Mesothelial cell of epicardium (in vitro differentiated cells): ENCODE measurements at places on chromosomes 12 and 14.

DNA sequence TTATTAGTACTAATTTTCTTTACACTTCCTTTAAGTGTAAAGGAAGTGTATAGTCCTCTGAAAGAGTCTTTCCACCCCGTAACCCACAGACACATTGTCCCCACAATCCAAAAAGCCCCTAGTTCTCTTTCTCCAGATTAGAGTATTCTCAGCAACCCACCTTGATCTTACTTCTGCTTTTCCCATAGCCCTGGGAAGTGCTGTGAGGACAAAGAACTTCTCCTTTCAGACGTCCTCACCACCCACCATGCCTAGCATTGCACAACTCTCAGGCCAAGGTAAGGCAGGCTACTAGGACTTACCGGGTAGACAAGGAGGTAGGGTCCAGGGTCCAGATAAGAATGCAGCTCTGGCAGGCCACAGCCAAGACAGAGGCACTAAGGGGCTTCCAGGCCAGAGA is 7.4 kb downstream of the AAAS start:
- no peak for DNase-seq

DNA sequence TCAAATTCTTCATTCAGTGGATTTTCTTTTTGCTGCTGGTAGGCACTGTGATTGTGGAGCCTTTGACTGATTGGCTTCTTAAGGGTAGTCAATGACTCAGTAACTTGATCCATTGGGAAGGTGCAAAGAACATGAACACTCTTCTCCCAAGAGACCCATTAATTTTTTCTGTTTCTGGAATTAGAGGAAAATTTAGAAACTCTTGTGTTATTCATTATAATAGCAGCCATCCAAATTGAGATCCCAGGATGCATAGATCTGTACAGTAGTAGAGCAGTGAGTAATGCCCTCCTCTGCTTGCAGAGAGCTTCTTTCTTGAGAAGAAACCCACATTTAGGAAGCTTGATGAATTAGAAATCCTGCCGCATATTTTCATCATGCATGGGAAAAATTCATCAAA is 63.9 kb downstream of the MYRFL start:
- no peak for DNase-seq

DNA sequence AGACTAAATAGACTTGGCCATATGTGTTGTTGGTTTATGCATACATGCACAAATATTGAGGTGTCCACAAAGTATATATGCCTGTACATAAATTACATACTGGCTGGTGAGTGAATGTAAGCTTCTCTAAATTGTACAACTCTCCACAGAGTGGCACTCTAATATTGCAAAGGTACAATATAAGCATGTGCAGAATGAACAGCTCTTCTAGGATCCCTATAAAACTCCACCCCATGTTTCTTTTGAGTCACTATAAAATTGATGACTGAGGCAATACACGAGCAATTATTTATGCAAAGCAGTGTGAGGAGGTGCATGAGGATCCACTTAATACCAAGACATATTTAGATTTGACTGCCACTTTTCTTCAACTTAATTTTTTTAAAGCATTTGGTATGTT is 172.2 kb downstream of the NAV3 start:
- no peak for DNase-seq

DNA sequence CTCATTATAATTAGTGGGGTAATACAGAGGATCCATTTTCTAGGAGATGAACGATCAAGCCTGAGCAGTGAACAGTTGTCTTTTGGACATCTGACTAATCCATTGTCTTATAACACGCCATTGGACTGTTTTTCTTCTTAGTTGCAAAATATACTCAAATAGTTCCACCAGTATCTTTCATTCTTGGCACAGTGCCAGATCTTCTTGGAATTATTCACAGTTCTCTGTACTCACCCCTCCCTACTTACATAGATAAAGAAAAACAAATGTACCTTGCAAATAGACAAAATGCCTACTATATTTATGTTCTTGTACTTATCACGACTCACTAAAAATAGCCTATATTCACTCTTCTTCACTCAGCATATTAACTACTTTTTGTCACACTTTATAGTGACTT is 3.8 kb downstream of the CBLN3 start:
- no peak for DNase-seq

GRCh38 chr14:77613201-77613600 is 3.2 kb downstream of the SPTLC2 start:
- DNase-seq: no peak

- no peak for DNase-seq
These were observed 287.6 kb upstream of the PWP1 start for GRCh38 chr12:107397890-107398500.

DNA sequence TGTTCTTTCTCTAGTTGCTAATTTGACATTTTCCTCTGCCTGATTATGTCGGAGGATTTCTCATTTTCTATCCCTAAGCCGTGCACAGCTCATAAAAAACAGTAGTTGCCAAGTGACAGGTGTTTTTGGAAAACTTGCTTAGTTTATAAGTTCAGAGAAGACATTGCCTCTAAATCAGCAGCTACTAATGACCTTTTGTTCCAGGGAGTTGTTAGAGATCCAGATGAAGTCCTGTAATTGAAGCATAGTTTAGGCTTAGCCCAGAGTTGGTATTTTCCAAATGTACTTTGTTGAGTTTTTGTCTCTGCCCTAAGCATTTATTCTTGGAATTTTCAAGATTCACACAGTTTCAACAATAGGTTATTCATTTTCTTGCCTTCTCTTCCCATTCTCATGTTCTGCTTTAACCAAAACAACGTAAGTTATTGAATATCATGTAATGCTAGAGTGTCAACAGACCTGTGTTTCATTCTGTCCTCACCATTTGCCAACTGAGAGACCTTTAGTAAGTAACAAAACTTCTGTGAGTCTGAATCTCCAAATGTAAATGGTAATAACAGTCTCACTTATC is 110.0 kb upstream of the SLCO1C1 start:
- no peak for DNase-seq

- no peak for DNase-seq
These were observed 923.4 kb downstream of the NRXN3 start for GRCh38 chr14:79093531-79093930.

GRCh38 chr12:14995583-14996425 is 23.0 kb downstream of the PDE6H start:
- no peak for DNase-seq

- DNase-seq: no peak
These were observed 948.4 kb upstream of the ATXN7L3B start for GRCh38 chr12:73589220-73589619.

GRCh38 chr14:31080484-31080883 is 54.3 kb upstream of the STRN3 start:
- no peak for DNase-seq

- DNase-seq: no peak
These were observed 130.8 kb upstream of the PLEKHG7 start for GRCh38 chr12:92571844-92572543.

DNA sequence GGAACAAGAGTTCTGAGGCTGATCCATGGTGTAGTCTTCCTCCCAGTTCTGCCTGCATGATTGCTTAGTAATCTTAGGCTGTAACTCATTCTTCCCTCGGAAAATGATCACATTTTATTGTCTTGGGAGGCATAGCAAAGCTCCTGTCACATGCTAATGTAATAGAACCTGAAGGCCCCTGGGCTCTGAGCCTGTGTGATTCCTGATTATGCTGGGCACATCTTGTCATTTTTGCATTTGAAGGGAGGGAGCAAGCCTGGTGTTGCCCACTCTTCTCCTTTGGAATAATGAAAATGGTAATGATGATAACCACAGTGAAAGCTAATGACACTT is 215.4 kb downstream of the MSRB3 start:
- no peak for DNase-seq

GRCh38 chr14:39426605-39427004 is 5.6 kb downstream of the FBXO33 start:
- no peak for DNase-seq

- DNase-seq: no peak
These were observed at the start of gene ANKLE2 for GRCh38 chr12:132761032-132761920. ANKLE2 (minus strand) TSS chr12:132761832; CDS start chr12:132761798, 34 bp downstream.

GRCh38 chr14:84987042-84987441 is 542.9 kb upstream of the FLRT2 start:
- DNase-seq: no peak

GRCh38 chr12:78483767-78484315 is 380.7 kb upstream of the SYT1 start:
- no peak for DNase-seq

DNA sequence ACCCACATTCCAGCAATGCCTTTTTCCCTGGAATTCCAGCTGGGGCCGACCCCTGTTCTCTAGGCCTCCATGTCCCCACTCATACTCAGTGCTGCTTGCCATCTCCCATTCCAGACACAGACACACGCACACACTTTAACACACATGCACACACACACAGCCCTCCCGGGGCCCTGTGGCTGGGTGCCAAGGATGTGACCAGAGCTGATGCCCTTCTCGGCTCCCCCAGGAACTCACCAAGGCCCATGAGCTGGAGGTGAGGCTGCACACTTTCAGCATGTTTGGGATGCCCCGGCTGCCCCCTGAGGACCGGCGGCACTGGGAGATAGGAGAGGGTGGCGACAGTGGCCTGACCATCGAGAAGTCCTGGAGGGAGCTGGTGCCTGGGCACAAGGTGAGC is 4.3 kb downstream of the PLEKHG6 start:
- no peak for DNase-seq

- no peak for DNase-seq
These were observed 28.6 kb downstream of the PACS2 start for GRCh38 chr14:105343194-105343593.

- no peak for DNase-seq
These were observed 129.2 kb upstream of the EVL start for GRCh38 chr14:99936056-99936455.

- DNase-seq: no peak
These were observed 363.1 kb downstream of the EGLN3 start for GRCh38 chr14:33587791-33588190.

- DNase-seq: no peak
These were observed 183.4 kb downstream of the TTC7B start for GRCh38 chr14:90632871-90633270.

DNA sequence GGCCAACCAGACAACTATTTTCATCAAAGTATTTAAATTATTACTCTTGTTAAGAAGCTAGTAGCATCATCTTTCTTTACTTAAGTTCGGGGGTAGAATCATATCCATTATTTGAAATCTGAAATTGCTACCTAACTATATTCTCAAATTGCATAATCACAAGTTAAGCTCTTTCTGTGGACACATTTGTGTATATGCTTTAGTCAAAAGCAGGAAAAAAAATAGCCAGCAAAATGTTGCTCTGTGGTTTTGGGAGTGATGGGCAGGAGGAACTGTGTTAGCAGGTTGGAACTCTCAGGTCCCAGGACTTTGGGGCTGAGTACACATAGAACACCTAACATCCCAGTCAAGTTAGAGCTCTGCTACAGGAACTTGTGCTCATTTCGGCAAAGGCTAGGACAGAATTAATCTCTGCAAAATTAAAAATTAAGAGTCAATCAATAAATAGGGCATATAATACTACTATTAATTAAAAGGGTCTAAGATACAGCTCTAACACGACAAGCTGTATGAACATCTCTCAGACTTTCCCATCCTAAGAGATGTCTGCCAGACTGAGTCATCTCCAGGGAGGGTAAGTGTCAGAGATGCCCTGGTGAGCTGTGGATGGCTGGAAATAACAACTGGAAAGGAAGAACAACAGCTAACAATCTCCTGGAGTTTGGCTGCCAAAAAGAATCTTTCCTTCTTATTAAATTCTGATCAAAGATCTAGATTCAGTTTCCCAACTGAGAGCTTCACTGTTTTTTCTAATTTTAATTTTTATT is 203.5 kb upstream of the GZMB start:
- no peak for DNase-seq

DNA sequence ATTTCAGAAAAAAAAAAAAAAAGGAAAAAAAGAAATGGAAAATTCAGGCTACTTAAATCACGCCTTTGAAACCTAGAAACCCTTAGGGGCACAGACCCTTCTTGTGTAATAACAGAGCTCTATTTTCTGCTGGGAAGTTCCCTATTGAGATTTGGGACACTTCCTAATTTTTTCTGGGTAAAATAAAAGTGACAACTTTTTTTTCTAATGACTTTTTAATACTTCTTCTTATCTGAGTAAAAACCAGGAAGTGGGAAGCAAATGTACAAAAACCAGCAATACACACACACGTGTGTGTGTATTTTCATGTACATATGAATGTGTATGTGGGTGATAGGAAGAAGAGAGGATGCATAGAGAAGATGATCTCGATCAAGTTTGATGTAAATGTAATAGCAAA is 35.8 kb downstream of the ETV6 start:
- no peak for DNase-seq

GRCh38 chr12:11723993-11724392 is 74.5 kb downstream of the ETV6 start:
- DNase-seq: no peak

DNA sequence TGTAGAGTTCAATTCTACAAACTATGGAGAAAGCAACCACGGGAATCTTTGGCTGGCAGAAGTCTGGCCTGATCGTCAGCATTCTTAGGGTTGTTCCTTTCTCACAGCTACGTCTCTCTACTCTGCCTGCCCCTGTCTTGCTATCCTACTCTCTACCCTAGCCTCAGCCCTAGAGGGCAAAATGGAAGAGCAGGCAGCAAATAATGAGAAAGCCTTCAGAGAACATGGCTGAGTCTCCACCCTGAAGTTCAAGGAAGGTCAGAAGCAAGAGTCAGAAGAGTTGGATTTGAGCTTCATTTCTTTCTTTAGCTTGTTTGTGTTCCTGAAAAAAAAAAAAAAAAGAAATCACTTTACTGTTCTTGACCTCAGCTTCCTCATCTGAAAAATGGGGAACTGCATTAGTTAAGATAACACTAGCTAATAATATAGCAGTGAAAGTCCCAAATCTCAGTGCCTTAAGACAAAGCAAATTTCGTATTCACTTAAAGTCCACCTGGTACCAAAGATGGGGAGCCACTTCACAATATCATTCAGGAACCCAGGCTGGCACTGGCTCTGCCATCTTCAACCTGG is 50.2 kb upstream of the CCND2 start:
- no peak for DNase-seq

DNA sequence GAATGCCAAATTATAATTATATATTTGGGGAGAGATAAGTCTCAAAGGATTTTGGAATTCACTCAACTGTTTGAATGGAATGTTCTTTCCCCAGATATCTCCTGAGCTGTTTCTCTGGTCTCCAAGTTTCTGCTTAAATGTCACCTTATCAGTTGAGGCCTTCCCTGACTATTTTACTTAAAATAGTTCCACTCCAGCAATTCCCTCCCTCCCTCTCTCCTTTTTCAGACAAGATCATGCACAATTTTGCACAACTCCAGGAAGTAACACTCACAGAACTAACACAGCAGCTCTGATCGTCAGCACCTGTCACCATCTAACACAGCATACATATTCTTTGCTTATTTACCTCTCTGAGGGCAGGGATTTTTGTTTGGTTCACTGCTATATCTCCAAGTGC is 12.5 kb downstream of the BTG1 start:
- no peak for DNase-seq
